ENCODE measurements at places on chromosomes 3 and 15. TPM values are rescaled to one million over a fixed set of nuclear protein-coding genes. Genes with fewer than 3 reads are reported as not detected.

FBXO40 gene
- total RNA-seq, result not detected

DNA sequence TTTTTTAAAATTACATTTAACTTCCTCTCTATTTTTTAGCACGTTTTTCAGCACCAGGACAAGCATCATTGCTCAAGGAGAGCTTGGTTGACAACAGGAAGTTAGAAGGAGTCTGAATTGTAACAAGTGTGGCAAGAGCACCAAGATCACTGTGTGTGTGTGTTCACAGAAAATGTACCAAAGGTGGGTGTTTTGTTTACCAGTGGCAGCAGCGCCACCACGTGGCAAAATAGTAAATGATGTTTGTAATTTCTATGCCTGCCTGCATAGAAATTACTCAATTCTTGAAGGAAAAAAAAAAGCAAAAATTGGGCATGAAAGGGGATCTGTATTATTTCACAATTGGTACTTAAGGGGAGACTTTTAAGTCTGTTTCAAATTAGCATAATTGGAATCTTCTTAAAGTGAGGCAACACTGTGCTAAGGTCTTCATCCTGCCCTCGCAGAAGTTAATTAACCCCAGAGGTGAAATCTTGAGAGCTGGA is 7.4 kb upstream of the U2SURP start:
- DNase-seq, result peak; percentile 72

DNA sequence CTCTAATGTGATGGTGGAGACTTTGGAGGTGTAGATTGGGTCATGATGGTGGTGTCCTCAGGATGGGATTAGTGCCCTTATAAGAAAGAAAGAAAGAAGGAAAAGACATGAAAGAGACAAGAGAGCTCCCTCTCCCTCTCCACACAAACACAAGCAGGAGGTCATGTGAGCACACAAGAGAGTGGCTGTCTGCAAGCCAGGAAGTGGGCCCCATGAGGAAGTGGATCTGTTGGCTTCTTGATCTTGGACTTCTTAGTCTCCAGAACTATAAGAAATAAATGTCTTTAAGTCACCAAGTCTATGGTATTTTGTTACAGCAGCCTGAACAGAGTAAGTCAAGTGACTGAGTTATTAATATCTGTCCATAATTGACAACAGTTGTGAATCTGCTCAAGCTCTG is 17.1 kb downstream of the IQCB1 start:
- DNase-seq, result no peak

DNA sequence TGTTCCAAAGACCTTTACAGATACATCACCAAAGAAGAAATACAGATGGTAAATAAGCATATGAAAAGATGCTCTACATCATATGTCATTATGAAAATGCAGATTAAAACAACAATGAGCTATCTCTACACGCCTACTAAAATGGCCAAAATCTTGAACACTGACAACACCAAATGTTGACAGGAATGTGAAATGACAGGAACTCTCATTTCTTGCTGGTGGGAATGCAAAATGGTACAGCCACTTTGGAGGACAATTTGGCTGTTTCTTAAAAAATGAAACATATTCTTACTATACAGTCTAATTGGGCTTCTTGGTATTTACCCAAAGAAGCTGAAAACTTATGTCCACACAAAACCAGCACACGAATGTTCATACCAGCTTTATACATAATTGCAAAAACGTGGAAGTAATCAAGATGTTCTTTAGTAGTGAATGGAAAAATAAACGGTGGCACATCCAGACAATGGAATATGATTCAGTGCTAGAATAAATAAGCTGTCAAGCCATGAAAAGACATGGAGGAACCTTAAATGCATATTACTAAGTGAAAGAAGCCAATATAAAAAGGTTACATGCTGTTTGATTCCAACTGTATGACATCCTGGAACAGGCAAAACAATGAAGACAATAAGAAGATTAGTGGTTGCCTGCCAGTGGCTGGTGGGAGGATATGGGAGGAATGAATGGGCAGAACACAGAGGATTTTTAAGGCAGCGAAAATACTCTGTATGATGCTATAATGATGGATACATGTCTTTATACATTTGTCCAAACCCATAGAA is 81.3 kb upstream of the NEDD4 start:
- DNase-seq, result no peak

- DNase-seq, result no peak
These were observed 414.3 kb downstream of the RBMS3 start for GRCh38 chr3:29695201-29695600.

GRCh38 chr3:101791778-101792177 is 12.8 kb downstream of the NXPE3 start:
- no peak for DNase-seq

- no peak for DNase-seq
These were observed 223.8 kb upstream of the PRICKLE2 start for GRCh38 chr3:64449026-64449425.

- no peak for DNase-seq
These were observed 22.2 kb upstream of the BLM start for GRCh38 chr15:90694987-90695386.

DNA sequence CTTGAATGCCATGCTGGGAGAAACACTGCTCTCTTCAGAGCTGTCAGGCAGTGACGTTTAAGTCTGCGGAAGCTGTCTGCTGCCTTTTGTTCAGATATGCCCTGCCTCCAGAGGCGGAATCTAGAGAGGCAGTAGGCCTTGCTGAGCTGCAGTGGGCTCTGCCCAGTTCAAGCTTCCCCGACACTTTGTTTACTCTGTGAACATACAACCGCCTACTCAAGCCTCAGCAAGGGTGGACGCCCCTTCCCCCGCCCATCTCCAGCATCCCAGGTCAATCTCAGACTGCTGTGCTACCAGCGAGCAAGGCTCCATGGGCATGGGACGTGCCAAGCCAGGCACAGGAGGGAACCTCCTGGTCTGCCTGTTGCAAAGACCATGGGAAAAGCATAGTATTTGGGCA is 99.7 kb downstream of the TAFA4 start:
- no peak for DNase-seq

Data from IMR-90 (cell line).